SK-N-SH (cell line): ENCODE measurements at places on chromosomes 2 and 18. TPM values are rescaled to one million over a fixed set of nuclear protein-coding genes. Genes with fewer than 3 reads are reported as not detected.

DNA sequence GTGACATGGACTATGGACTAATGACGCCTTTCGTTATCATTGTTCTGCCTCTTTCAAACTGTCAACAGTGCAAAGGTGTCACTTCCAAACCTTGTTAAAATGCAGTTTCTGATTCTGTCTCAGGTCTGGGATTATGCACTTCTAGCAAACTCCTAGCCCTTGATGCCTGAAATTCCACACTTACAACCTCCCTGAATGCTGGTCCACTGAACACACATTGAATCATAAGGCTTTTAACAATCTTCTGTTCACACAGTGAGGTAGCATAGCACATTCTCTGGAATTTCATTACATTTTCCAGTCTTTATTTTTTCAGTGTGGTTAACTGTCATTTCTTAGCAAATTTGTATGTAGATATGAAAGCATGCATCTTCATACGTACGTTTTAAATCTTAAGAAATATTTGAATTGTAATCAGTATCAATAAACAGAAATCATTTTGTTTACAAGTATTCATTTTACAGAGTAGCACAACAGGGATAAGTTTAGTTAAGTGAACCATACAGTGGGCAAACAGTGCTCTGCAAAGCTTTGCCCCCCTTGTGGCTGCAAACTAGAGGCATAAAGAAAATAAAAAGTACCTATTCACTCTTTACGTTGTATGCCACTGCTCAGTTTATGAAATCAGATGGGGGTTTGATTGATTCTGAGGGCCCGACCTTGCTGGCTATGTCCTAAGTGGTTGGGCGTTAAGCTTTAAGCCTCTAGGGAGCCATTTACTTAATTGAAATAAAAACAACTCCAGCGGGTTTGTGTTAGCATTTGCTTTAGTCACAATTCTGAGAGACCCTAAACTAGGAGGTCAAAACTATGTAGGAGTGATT is 250.8 kb downstream of the LRRTM1 start:
- no peak for DNase-seq

DNA sequence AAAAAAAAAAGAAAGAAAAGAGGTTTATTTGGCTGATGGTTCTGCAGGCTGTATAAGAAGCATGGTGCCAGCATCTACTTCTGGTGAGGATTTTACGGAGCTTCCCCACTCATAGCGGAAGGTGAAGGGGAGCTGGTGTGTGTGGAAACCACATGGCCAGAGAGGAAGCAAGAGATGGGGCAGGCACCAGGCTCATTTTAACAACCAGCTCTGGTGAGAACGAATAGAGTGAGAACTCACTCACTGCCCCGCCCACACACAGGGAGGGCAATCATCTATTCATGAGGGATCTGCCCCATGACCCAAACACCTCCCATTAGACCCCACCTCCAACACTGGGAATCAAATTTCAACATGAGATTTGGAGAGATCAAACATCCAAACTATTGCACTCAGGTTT is 68.5 kb downstream of the MOGAT1 start:
- no peak for DNase-seq

GRCh38 chr2:53969285-53969967 is 1.4 kb downstream of the PSME4 start:
- DNase-seq = peak; percentile 16

GRCh38 chr2:149657401-149658040 is 69.9 kb upstream of the MMADHC start:
- DNase-seq = no peak

DNA sequence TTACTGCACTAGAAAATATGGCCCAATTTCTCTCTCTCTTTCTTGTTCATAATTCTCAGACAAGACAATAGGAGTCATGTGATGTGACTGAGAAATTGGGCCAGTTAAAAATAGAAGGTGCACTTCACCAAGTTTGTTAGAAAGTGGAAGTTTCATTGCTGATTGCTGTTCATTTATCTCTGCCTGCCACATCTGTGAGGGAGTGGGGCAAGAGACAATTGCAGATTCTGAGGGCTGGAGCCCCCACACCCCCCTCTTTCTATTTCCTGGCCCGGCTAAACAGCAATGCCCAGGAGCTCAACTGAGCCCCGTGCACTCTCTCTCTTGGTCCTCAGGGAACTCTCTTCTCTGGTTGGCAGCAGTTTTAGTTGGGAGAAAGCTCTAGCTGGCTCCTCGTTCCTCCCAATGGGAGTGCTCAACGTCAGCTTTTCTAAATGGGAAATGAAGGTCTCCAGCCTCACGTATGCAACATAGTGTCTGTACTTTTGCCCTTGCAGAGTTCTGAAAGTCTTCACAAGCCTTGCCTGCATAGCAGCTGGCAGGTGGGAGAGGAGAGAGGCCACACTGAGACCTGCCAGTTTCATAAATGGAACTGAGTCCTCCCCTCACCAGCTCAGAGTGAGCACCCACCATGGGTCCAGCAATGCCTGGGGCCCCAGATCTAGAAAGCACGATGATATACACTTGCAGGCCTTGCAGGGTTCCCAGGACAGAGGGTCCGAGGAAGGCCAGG is 115.7 kb downstream of the MYCN start:
- no peak for DNase-seq

GRCh38 chr2:144989579-144990270 is 469.8 kb upstream of the ZEB2 start:
- DNase-seq = no peak

The REG3A gene
- not detected in 2 replicates for polyA plus RNA-seq

The SERPINB7 gene
- polyA plus RNA-seq = 99.5 and 170 TPM in 2 replicates

The SLC9A2 gene
- not detected in 2 replicates for polyA plus RNA-seq

The VWA3B gene
- polyA plus RNA-seq = not detected in 2 replicates
